ENCODE measurements at places on chromosomes 5 and 9. TPM values are rescaled to one million over a fixed set of nuclear protein-coding genes. Genes with fewer than 3 reads are reported as not detected.

Gene TNPO1
- total RNA-seq = 110 TPM

Gene IFNA21
- not detected for total RNA-seq

Gene MYO10
- 8.7 TPM for total RNA-seq

Gene RANBP3L
- total RNA-seq = 5.5 TPM

Gene PRDM9
- not detected for total RNA-seq

Gene NMUR2
- not detected for total RNA-seq

Gene SLCO4C1
- total RNA-seq = not detected

Gene LHX6
- total RNA-seq = 5.9 TPM

Gene ATP10B
- under 0.01 TPM for total RNA-seq

Gene FOXD4L5
- total RNA-seq = not detected

Gene SLC45A2
- total RNA-seq = not detected

Gene CCL28
- total RNA-seq = 3.7 TPM

All from subcutaneous adipose tissue (tissue), 4 donors.